ENCODE measurements at places on chromosomes 2 and 18. TPM values are rescaled to one million over a fixed set of nuclear protein-coding genes. Genes with fewer than 3 reads are reported as not detected.

Gene GALNT14
- 0.45 TPM for polyA plus RNA-seq

- H3K4me1 ChIP-seq = peaks cover 5% of the 10 kb centered on the region
- H3K27me3 ChIP-seq = peaks cover 12% of the 10 kb centered on the region
- H3K36me3 ChIP-seq = no peaks in the 10 kb centered on the region
- DNase-seq = no peak
- H3K27ac ChIP-seq = no peak overlapping the region
Observed at GRCh38 chr2:165295643-165296042, 56.4 kb downstream of the SCN2A start.

GRCh38 chr2:118769707-118770400 lies 77.6 kb downstream of the EN1 start:
- H3K27me3 ChIP-seq = peaks cover 63% of the 10 kb centered on the region
- H3K27ac ChIP-seq = no peak overlapping the region
- H3K36me3 ChIP-seq = no peaks in the 10 kb centered on the region

DNA sequence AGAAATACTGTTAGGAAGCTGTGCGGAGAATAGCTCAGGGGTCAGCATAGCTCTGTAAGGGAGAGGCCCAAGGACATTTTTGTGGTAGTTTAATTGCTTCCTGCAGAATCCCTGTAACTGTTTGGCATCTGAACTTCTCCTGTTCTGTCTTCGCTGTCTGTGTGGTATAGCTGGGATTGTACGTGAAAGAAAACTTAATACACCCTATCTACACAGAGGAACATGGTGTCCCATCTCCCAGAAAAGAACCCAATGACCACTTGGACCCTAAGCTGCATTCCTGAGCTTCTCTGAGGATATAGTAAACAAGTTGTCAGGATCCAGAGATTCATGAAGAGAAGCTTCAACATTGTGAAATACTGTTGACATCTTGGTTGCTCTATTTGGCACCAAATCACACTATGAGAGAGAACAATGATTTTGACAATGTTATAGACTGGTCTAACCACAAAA lies 81.3 kb downstream of the CDC42EP3 start:
- H3K4me3 ChIP-seq = no peak overlapping the region
- no peak overlapping the region for H3K27ac ChIP-seq
- H3K27me3 ChIP-seq = peaks cover 4% of the 10 kb centered on the region
- H3K36me3 ChIP-seq = peaks cover 7% of the 10 kb centered on the region
- no peak for DNase-seq
- peaks cover 5% of the 10 kb centered on the region for H3K4me1 ChIP-seq

DNA sequence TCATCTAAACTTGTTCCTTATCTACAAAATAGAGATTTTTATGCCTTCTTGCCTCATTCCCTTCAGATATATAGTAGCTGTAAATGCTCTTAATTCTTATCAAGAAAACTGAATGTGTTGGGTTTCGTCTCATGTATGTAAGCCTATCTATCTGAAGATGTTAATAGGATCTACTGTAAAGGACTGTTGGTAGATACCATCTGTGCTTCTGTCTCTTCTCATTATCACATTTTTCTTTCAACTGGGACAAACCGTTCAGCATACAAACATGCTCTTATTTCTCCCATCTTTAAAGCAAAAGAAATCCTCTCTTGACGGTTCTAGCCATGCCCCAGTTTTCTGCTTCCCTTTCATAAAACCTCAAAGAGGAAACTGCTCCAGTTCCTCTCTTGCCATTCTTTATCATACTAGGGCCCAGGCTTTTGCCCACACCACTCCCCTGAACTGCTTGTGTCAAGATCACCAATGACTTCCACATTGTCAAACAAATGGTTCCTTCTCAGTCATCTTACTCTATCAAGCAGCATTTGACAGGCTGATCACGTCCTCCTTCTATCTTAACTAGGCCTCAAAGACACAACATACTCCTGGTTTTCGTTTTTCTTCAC lies 88.7 kb downstream of the ARHGEF33 start:
- no peaks in the 10 kb centered on the region for H3K36me3 ChIP-seq
- H3K4me1 ChIP-seq = no peaks in the 10 kb centered on the region
- DNase-seq = no peak
- H3K27me3 ChIP-seq = no peaks in the 10 kb centered on the region

Gene AFF3
- 43.8 TPM for polyA plus RNA-seq
